Activated CD4-positive, alpha-beta T cell treated with anti-CD3 and anti-CD28 coated beads, Interleukin-2, amount 50 U/mL, for 48 hours (primary cell): ENCODE measurements at places on chromosomes 1 and 21.
A peak's percentile ranks its signal among the peaks of the same experiment; 100 is the strongest.

GRCh38 chr1:188462837-188463236 lies 1634.1 kb downstream of the PLA2G4A start:
- DNase-seq: no peak

- DNase-seq: no peak
Measured at GRCh38 chr1:213523781-213524398, 463.9 kb upstream of the PROX1 start.

- no peak for DNase-seq
Measured at GRCh38 chr1:165899461-165899941, 72.1 kb downstream of the UCK2 start.

- DNase-seq: peak; percentile 21
Measured at GRCh38 chr1:27862671-27863537, 9.4 kb upstream of the THEMIS2 start.

DNA sequence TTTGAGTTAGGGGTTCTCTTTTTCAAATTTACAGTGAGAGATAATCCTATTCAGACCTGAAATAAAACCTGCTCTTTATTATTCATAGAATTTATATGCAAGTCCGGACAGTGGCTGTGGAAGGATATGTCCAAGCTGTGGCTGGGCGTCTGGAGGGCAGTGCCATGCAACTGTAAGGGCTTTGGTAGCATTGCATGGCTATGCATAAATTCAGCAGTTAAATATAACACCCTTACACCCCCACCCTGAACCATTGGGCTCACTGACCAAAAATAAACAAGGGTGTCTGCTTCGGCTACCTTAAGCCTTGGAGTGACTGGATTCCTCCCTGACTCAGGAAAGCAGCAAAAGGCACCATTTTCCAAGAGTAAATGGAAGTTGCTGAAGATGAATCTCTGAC lies 5.4 kb downstream of the CHTOP start:
- no peak for DNase-seq

DNA sequence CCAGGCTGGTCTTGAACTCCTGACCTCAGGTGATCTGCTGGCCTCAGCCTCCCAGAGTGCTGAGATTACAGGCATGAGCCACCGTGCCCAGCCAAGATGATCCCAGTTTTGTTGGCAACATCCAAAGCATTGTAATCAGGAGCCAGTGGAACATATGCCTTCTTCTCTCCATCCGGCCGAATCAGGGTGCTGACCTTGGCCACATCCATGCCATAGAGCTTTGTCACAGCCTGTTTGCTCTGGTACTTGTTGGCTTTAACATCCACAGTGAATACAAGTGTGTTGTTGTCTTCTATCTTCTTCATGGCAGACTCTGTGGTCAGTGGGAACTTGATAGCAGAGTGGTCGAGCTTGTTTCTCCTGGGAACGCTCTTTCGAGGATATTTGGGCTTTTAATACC lies 17.1 kb downstream of the TNFRSF8 start:
- DNase-seq: no peak

- no peak for DNase-seq
Measured at GRCh38 chr21:46550116-46550941, 54.6 kb downstream of the S100B start.

DNA sequence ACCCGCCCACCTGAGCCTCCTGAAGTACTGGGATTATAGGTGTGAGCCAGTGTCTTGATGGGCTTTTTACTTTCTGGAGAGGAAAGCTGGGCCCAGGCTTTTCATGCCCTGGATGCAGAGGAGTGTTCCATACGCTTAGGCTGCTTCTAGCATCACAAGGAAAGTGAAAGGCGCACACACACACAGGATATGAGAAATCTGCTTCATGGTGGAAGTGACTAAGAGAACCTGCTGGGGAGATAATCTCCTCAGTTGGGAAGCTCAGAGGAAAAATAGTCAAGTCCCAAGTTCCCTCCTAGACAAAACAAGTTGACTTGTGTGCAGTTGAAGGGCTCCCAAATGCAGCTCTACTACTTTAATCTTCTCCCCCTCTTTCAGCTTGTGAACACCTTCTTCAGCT lies 2.2 kb downstream of the NUDC start:
- peak; percentile 23 for DNase-seq

DNA sequence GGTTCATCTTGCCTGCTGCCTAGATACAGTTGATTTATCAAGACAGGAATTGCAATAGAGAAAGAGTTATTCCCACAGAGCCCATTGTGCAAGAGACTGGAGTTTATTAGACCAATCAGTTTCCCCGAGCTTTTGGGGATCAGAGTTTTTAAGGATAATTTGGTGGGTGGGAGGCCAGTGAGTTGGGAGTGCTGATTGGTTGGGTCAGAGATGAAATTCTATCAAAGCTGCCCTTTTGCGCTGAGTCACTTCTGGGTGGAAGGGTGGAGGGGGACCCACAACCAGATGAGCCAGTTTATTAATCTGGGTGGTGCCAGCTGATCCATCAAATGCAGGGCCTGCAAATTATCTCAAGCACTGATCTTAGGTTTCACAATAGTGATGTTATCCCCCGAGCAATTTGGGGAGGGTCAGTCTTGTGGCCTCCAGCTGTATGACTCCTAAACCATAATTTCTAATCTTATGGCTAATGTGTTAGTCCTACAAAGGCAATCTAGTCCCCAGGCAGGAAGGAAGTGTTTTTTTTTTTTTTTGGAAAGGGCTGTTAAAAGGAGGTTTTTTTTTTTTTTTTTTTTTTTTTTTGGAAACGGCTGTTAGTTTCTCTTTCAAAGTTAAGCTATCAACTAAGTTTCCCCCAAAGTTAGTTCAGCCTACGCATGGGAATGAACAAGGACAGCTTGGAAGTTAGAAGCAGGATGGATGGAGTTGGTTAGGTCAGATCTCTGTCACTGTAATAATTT lies 7.4 kb downstream of the SLC16A4 start:
- no peak for DNase-seq

- DNase-seq: no peak
Measured at GRCh38 chr1:172585861-172586260, 52.9 kb downstream of the SUCO start.

GRCh38 chr1:247112479-247112781 lies 8.3 kb upstream of the ZNF669 start:
- DNase-seq: no peak
